ENCODE measurements at places on chromosomes 13 and 19. TPM values are rescaled to one million over a fixed set of nuclear protein-coding genes. Genes with fewer than 3 reads are reported as not detected.

The ZNF878 gene
- 0.42 TPM for total RNA-seq

The PAN3 gene
- 26.6 TPM for total RNA-seq

The ICAM1 gene
- total RNA-seq, result 63.5 TPM

The ZNF793 gene
- total RNA-seq, result 3.0 TPM

The DKKL1 gene
- total RNA-seq, result 0.40 TPM

The KLK4 gene
- total RNA-seq, result not detected

GRCh38 chr19:8004723-8005513 lies 523 bp downstream of the ELAVL1 start:
- no peaks in the 10 kb centered on the region for H3K27me3 ChIP-seq
- DNase-seq, result no peak

DNA sequence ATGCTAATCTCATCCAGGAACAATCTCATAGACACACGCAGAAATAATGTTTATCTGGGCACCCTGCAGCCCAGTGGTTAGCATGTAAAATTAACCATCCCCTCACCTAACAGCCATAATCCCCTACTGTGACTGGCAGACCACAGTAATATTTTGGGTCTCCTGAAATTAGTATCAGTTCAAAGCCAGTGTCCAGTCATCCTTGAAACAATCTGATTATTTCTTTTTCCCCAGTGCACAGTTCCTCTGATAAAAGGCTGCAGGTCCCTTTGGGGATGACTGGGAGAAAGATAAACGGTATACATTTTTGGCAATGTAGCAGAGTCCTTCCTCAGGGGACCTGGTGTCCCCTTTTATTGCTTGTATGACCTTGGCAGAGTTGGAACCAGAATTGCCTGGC lies 50.4 kb upstream of the CYSLTR2 start:
- no peak overlapping the region for H3K4me3 ChIP-seq
- peak; percentile 31 for DNase-seq
- H3K27ac ChIP-seq, result no peak overlapping the region
- no peaks in the 10 kb centered on the region for H3K36me3 ChIP-seq
- H3K4me1 ChIP-seq, result peaks cover 3% of the 10 kb centered on the region

GRCh38 chr19:48738557-48739403 lies 1.6 kb downstream of the RASIP1 start:
- H3K36me3 ChIP-seq, result no peaks in the 10 kb centered on the region
- peak overlapping the region; percentile 60 for H3K4me3 ChIP-seq
- DNase-seq, result peak; percentile 96
- peaks cover 3% of the 10 kb centered on the region for H3K27me3 ChIP-seq
- peaks cover 39% of the 10 kb centered on the region for H3K4me1 ChIP-seq

- no peaks in the 10 kb centered on the region for H3K36me3 ChIP-seq
- peaks cover 55% of the 10 kb centered on the region for H3K4me1 ChIP-seq
- peak overlapping the region; percentile 89 for H3K27ac ChIP-seq
- DNase-seq, result peak; percentile 21
- no peaks in the 10 kb centered on the region for H3K27me3 ChIP-seq
- no peak overlapping the region for H3K4me3 ChIP-seq
These were observed 42.1 kb upstream of the GAS6 start for GRCh38 chr13:113905942-113906341.

DNA sequence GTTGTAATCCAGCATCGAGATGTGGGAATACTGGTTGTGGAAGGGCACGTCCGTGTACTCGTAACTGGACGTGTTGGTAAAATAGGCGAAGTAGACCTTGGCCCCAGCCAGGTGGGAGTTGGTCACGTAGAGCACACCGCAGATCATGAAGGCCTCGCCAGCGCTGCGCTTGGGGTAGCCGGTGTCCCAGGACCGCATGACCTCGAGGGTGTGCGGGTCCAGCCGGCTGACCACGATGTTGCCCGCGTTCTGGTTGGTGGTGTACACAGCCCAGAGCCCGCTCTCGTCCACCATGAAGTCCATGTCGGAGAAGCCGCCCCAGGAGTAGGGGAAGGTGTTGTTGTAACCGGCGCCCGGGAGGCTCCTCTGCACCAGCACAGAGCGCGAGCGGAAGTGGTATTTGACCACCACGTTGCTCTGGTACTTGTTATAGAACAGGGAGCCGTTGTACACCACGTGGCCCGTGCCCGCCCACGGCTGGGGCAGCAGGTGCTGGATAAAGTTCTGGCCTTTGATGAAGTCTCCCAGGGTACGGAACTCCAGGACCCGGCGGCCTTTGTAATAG lies 19.2 kb downstream of the PIN1 start:
- no peak for DNase-seq
- no peaks in the 10 kb centered on the region for H3K27me3 ChIP-seq
- peaks cover 14% of the 10 kb centered on the region for H3K36me3 ChIP-seq
- no peak overlapping the region for H3K4me3 ChIP-seq
- H3K4me1 ChIP-seq, result no peaks in the 10 kb centered on the region

DNA sequence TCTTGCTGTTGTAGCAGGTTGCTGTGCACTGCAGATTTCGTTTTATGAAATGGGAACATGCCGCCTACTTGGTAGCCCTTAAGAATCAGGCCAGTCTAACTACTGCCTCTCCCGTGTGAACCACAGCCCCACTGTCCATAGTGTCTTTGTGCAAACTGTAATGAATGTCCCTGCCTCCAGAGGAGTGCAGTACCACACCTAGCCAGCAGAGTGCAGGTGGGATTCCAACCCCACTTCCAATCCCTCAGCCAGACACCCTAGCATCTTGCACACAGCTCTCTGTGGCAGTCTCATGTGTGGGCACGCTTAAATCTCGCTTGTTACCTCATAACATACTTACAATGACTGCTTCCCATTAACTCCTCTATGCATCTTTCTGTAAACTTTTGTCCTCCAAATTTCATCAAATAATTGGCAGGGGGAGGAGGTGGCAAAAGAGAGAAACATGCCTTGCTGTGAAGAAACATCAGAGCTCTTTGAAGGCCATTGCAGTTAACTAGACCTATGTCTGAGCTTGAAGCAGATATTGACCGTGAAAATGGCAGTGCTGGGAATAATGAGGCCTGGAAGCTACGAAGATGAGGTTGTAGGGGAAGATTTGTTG lies 47.2 kb downstream of the ZAR1L start:
- peaks cover 22% of the 10 kb centered on the region for H3K4me1 ChIP-seq
- peaks cover 65% of the 10 kb centered on the region for H3K36me3 ChIP-seq
- DNase-seq, result no peak
- H3K27me3 ChIP-seq, result no peaks in the 10 kb centered on the region

- no peaks in the 10 kb centered on the region for H3K27me3 ChIP-seq
- DNase-seq, result no peak
- H3K4me3 ChIP-seq, result no peak overlapping the region
- no peak overlapping the region for H3K27ac ChIP-seq
- no peaks in the 10 kb centered on the region for H3K36me3 ChIP-seq
These were observed 328.2 kb downstream of the FOXO1 start for GRCh38 chr13:40338217-40338616.

DNA sequence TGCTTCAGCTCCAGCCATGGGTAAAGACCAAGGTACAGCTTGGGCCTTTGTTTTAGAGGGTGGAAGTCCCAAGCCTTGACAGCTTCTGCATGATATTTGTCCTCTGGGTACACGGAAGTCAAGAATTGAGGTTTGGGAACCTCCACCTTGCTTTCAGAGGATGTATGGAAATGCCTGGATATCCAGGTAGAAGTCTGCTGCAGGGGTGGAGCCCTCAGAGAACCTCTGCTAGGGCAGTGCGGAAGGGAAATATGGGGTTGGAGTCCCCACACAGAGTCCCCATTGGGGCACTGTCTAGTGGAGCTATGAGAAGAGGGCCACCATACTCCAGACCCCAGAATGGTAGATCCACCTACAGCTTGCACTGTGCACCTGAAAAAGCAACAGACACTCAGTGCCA lies 23.0 kb upstream of the MYO16 start:
- no peak for DNase-seq
- H3K4me3 ChIP-seq, result no peak overlapping the region
- no peaks in the 10 kb centered on the region for H3K36me3 ChIP-seq
- H3K4me1 ChIP-seq, result no peaks in the 10 kb centered on the region
- no peak overlapping the region for H3K27ac ChIP-seq

DNA sequence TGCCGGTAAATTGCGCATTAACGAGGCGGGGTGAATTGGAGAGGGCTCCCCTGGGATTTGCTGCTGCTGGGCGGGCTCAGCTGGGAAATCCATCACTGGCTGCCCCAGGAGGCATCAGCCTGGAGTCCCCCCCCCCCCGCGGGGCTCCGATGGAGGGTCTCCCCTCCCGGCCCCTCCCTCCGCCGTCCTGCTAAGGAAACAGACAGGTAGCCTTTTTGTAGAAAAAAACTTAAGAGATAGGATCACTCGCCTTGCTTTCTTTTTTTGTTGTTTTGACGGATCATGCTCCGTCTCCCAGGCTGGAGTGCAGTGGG lies 6.8 kb downstream of the TLE6 start:
- DNase-seq, result no peak
- H3K27ac ChIP-seq, result peak overlapping the region; percentile 89
- H3K36me3 ChIP-seq, result no peaks in the 10 kb centered on the region
- H3K4me1 ChIP-seq, result peaks cover 33% of the 10 kb centered on the region
- H3K27me3 ChIP-seq, result no peaks in the 10 kb centered on the region

- no peak for DNase-seq
- H3K27ac ChIP-seq, result no peak overlapping the region
- H3K27me3 ChIP-seq, result no peaks in the 10 kb centered on the region
- H3K36me3 ChIP-seq, result no peaks in the 10 kb centered on the region
- no peaks in the 10 kb centered on the region for H3K4me1 ChIP-seq
These were observed 611.4 kb downstream of the PCDH9 start for GRCh38 chr13:66618702-66619101.

DNA sequence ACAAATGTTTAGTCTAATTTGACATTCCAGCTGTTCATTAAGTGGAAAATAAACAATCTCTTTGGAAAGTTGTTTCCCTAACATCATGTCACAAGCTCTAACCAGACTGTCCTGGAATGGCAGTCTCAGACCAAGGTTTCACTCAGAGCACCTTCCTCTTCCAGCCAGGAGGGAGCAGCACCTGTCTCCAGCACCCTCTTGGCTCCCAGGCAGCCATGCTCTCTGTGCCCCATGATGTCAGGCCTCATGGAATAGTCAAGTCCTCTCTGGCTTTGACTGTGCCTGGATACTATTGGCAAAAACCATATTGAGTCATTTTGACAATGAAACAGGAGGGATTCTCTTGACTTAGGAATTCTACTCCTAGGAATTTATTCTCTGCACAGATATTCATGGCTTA lies 171.4 kb downstream of the OXGR1 start:
- H3K27ac ChIP-seq, result no peak overlapping the region
- no peaks in the 10 kb centered on the region for H3K27me3 ChIP-seq
- no peaks in the 10 kb centered on the region for H3K4me1 ChIP-seq
- no peak for DNase-seq

DNA sequence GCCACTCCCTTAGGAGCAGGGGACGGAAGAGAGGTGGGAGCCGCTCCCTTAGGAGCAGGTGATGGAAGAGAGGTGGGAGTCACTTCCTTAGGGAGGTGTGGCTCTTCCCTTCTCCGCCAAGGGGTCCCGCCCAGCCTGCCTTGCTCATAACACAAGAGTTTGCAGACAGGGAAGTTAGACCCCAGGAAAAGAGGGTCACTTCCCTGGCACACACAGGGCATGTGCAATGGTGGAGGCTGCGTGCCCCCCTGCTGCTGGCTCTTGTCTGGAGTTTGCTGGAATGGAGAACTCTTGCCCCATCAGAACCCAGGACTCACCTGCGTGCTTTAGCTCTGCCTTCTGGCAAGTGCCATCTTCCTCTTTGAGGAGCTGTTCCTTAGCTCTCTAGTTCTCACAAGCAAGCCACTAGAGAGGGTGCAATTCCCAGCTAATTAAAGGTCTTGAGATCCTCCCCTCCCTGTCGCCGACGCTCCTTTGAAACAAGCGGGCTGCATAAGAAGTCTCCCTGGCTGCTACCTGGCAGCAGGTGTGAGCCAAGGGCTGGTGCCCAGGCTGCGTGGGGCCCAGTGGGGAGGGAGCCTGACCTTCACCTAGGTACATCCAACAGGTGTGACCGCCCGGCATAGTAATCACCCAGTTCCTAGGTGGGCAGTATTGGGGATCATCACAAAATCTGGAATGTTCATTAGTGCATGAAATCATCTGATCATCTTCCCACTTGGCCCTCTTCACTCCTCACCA lies 281.6 kb downstream of the ZNF536 start:
- no peaks in the 10 kb centered on the region for H3K27me3 ChIP-seq
- H3K4me1 ChIP-seq, result no peaks in the 10 kb centered on the region

- peaks cover 4% of the 10 kb centered on the region for H3K4me1 ChIP-seq
- H3K27me3 ChIP-seq, result no peaks in the 10 kb centered on the region
- no peak overlapping the region for H3K27ac ChIP-seq
- no peak overlapping the region for H3K4me3 ChIP-seq
- DNase-seq, result no peak
These were observed 226.8 kb downstream of the RAP2A start for GRCh38 chr13:97660594-97661260.

GRCh38 chr13:112928972-112929782 lies 39.8 kb upstream of the MCF2L start:
- no peak overlapping the region for H3K27ac ChIP-seq
- no peaks in the 10 kb centered on the region for H3K27me3 ChIP-seq
- no peak overlapping the region for H3K4me3 ChIP-seq
- H3K36me3 ChIP-seq, result no peaks in the 10 kb centered on the region
- DNase-seq, result no peak

All from esophagus muscularis mucosa (tissue), 4 donors.